Brain pericyte (primary cell): ENCODE measurements at places on chromosomes 11 and 22.

GRCh38 chr11:112513417-112513816, 252.8 kb upstream of the PLET1 start:
- DNase-seq = no peak

DNA sequence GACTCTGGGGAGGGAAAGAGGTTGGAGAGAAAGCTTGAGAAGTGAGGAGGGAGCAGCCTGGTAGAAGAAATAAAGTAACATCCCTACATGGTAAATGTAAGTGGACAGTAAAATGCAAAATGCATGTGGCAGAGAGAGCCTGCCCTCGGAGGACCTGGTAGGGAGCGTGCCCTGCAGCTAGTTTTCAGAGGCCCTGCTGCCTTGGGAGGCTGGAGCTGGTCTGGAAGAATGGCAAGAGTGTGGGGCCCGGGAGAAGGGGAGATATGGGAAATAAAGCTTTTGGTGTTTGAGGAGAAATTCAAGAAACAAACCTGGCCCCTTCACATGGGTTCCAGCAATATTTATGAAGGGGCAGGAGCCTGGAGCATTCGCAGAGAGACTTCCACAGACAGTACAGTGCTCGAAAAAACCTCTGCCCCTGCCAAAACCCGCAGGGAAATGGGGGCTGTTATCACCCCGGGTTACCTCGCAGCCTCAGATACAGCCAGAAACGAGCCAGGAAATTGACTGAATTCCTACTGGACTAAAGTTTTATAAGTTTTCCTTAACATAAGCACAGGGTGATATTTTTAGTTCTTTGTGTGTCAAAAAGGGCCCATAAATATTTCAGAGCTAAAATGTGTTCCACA, 363.0 kb downstream of the TENM4 start:
- DNase-seq = no peak

- DNase-seq = no peak
Measured at GRCh38 chr11:73313652-73314051, 5.6 kb downstream of the ARHGEF17 start.

DNA sequence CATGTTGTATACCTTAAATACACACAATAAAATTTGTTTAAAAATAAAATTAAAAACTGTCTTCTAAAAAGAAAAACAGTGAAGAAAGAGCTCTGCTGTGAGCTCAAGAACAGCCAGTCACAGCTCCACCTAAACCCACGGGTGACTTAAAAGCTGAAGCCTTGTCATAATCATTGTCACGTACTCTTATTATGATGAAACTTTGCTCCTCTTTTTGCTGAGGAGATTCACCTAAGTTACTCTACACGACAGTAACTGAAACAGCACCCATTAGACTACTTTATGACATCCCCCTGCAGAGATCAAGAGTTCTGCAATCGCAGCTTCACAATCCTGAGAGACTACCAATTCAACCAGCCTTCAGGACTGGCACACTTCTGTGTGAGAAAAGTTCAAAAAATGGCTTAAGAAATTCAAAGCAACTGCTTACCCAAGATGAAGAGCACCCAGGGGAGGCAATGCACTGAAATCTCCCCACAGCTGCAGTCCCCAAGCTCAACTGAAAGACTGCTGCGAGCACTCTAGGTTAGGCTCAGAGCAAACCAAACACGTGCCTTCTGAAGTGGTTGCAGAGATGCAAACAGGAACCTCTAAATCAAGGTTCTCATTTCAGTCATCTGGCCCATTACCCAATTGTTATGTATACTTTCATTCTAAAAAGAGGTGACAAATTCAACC, at the start of gene JAML:
Gene JAML (minus strand): TSS at position 501 of the 678 bp plus-strand sequence. CDS start 10,145 bp downstream, outside the sequence.
- DNase-seq = no peak

GRCh38 chr11:96280444-96280843, 62.6 kb downstream of the MAML2 start:
- DNase-seq = no peak
